Heart right ventricle (tissue), 16 donors: ENCODE measurements at places on chromosomes 5 and 9. TPM values are rescaled to one million over a fixed set of nuclear protein-coding genes. Genes with fewer than 3 reads are reported as not detected.

Gene SLCO6A1
- total RNA-seq: not detected

Gene DCP2
- 15.3 TPM for total RNA-seq

Gene ANKRD31
- not detected for total RNA-seq

Gene PHF24
- total RNA-seq: 0.81 TPM

Gene PPP2R2B
- 1.8 TPM for total RNA-seq

Gene IGFBPL1
- total RNA-seq: not detected

Gene SLC28A3
- total RNA-seq: 0.23 TPM

Gene OR1Q1
- not detected for total RNA-seq

Gene ARAP3
- total RNA-seq: 21.9 TPM

Gene ARL10
- total RNA-seq: 3.6 TPM

Gene PAEP
- not detected for total RNA-seq

Gene DIRAS2
- 0.20 TPM for total RNA-seq

Gene NIPBL
- total RNA-seq: 52.3 TPM

Gene TAF1L
- total RNA-seq: not detected
